ENCODE measurements at places on chromosomes 13 and 19. TPM values are rescaled to one million over a fixed set of nuclear protein-coding genes. Genes with fewer than 3 reads are reported as not detected.

Gene CCDC194
- 1.0 TPM for total RNA-seq

Gene CNFN
- total RNA-seq = 1.9 TPM

Gene LEUTX
- not detected for total RNA-seq

Gene TTC9B
- total RNA-seq = not detected

Gene TJP3
- total RNA-seq = 141 TPM

Gene SYCN
- 1.1 TPM for total RNA-seq

Gene ERICH6B
- not detected for total RNA-seq

Gene GPC6
- total RNA-seq = 24.0 TPM

Measured in mucosa of gallbladder (tissue), 1 donor.